Stimulated activated CD8-positive, alpha-beta memory T cell treated with anti-CD3 and anti-CD28 coated beads, Interleukin-15, amount 100 ng/mL, for 24 hours (primary cell): ENCODE measurements at places on chromosomes 4 and X.

DNA sequence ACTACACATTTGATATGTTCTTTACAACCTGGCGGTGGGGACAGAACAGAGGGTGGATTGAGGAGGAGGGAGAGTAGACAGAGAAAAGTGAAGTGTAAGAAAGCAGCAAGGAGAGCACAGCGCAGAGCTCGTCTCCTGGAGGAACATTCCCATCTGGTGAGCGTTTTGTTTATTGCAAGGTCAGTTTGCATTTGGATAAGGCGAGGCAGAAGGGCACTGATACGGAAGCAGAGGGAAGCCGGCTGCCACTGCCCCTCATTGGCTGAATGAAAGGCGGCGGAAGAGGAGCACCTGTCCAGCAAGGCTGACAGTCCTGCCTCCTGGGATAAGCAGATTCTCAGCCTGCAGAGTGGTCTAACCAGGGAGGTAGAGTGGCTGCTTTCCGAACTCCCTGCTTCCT, 83.2 kb downstream of the GPR143 start:
- DNase-seq = no peak

GRCh38 chrX:40844471-40844870, 109.1 kb upstream of the MED14 start:
- DNase-seq = no peak

- DNase-seq = no peak
Observed at GRCh38 chr4:6778435-6778834, 4.1 kb upstream of the KIAA0232 start.

GRCh38 chr4:121139533-121140222, 24.4 kb downstream of the TNIP3 start:
- DNase-seq = no peak

GRCh38 chrX:1246816-1247215, 21.8 kb upstream of the CSF2RA start:
- peak; percentile 83 for DNase-seq

DNA sequence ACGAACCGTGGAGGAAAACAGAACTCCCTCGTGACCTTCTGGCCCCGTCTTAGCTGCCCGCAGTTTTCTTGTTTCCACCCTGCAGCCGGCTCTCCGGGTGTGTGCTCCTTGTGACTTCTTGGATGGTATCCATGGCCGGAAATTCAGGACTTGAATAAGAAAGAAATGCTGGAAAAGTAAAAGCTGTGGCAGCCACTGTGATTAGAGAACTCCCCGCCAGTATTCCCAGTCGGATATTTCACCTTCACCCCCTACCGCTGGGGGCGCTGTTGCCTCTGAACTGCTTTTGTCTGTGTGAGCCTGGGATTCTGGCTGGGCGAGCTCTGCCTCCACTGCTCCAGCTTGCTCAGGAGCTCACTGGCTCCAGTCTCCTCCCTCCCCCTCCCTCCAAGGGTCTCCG, 41.5 kb upstream of the CYP4V2 start:
- DNase-seq = no peak

DNA sequence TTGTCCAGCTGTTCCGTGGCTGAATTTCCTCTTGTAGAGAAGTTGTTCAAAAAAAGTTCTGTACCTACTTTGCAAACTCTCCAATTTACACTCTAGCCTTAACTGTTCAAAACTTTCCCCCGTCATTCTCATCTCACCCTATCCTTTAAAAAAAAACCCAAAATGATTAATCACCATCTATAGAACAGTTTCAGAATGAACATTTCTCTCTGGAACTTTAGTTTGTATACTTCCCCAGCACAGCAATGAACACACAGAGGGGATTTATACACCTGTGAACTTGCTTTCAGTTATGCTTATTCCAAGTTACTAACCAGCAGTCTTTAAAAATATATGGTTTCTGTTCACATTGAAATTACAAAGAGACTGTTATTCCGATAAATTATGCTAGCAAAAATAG, 1.2 kb downstream of the GEMIN8 start:
- no peak for DNase-seq

GRCh38 chr4:24862073-24862751, 50.6 kb downstream of the CCDC149 start:
- DNase-seq = no peak

- DNase-seq = no peak
Observed at GRCh38 chr4:158316264-158316663, 106.0 kb downstream of the TMEM144 start.

DNA sequence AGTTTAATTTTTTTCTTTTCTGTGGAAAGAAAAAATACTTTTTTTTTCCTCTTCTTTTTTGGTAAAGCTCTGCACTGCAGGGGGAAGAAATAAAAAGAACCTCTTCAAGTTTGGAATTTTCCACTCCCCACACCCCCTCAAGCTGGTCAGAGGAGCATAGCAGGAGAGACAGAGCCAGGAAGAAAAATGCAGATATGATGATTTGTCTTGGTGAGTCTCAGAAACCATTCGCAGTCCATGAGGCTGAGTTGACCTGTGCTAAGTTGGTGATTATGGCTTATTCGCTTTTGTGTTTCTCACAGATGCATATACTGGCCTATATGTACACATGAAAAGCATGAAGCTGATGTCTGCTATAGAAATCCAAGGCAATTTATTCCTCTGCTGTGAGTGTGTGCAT, 205.9 kb downstream of the LDB2 start:
- no peak for DNase-seq

DNA sequence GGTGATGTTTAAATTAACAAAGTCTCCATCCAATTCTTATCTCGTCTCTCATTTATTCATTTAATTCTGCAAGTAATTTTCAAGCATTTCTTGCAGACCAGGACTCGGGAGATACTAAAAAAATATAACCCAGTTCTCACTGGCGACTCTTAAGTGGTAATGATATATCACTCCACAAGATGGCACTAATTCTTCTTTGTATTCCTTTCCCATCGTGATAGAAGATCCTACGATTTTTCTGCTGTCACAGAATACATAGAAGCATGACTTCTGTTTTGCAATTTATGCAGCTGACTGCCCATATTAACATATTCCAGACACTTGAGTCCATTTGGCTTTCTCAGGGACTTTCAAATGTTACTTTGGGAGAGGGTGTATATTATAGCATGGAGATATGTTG, 64.0 kb upstream of the FGF13 start:
- DNase-seq = no peak

GRCh38 chr4:99934891-99935290, 11.5 kb downstream of the DNAJB14 start:
- no peak for DNase-seq

GRCh38 chr4:14848229-14848628, 154.1 kb upstream of the CPEB2 start:
- no peak for DNase-seq
